Daoy (cell line): ENCODE measurements at places on chromosomes 4 and X. TPM values are rescaled to one million over a fixed set of nuclear protein-coding genes. Genes with fewer than 3 reads are reported as not detected.

DNA sequence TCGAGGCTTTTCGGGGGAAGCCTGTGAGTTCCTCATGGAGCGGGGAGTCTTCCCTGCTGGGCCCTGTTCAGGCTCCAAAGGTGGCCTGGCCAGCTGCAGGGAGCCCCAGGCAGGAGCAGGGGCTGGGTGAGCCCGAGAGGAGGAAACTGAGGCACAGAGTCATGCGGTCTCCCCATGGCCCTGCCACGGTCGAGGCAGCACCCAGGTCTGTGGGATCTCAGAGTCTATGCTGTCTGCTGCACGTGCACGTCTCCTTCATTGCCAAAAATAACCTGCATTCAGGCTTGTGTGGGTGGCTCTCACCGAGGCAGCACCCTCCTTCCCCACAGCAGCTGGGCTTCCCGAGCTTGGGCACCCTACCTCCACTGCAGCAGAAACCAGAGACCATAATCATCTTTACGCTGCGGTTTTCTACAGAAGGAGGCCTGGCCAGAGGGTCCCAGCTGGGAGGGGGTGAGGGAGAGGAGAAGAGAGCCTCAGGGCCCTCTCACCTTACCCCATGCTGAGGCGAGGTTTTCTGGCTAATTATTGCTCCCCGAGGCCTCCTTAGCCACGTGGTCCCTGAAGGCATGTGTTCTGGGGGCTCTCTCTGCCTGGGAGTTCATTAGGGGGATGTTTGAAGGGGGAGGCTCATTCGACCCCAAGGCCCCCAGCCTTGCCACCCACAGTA, 64.3 kb downstream of the CPZ start:
- DNase-seq: no peak

DNA sequence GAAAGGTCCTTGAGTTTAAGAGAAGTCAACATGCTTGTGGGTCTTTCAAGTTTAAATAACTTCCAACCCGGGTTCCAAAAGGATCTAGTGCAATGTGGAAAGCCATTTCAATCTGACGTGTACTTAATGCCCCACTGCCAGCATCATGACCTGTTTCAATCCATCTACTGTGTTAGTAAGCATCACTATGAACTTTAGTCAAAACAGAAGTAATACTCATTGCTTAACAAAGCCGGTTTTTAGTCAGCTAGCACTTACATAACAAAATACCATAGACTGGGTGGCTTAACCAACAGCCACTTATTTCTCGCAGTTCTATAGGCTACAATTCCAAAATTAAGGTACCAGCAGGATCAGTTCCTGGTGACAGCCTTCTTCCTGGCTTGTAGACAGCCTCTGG, 677.5 kb downstream of the DMD start:
- no peak for DNase-seq

GRCh38 chr4:177077095-177077971, 232.3 kb upstream of the NEIL3 start:
- DNase-seq: no peak

GRCh38 chr4:140157341-140157740, 3.4 kb upstream of the MAML3 start:
- no peak for DNase-seq

- no peak for DNase-seq
Measured at GRCh38 chr4:7784131-7784870, 155.4 kb downstream of the AFAP1 start.

DNA sequence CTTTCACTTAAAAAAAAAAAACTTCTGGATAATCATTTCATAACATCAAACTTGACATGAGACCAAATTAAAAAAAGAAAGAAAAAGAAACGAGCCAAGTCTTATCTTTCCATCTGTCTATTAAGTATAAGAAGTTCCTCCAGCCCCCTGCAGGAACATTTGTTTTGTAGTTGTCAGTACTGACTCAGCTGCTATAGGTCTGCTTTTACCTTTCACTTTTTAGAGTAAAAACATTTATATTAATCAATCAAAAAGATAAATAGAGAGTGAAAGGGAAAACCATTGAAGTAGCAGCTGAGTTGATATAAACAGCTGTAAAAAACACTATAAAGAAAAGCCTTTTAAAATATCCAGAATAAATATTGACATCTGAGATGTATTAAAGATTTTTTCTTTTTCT, 46.1 kb downstream of the CCDC158 start:
- no peak for DNase-seq

GRCh38 chr4:186624951-186625350, 69.6 kb upstream of the MTNR1A start:
- DNase-seq: no peak

DNA sequence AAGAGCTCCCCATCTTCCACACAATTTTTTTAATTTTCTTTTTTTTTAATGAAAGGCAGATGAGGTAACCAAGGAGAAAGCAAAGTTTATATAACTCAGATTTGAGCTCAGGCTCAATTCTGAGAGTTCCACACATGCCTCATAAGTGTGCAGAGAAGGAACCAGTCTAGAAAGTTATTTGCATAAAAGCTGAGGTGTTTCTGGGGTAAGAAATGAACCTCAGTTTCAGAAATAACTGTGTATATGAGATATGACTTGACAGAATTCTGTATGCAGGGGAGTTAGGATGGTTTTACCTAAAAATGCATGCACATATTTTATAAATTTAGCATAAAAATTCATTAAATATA, 51.3 kb downstream of the DTHD1 start:
- no peak for DNase-seq

DNA sequence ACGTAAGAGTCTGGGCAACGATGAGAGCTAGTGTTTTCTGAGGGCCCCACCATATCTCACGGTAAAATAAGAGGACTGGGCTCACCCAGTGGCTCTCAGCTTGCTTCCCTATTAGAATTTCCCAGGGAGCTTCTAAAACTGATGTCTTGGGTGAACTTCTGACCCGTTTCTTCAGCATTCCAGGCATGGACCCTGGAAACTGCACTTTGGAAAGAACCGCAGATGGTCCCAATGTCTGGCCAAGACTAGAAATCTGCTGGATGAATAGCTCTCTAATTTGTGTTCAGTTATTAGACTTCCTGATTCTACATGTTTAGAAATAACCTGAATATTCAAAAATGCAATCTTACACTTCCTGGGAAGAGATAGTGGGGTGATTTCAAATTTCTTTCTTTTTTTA, 127.8 kb downstream of the ANOS1 start:
- no peak for DNase-seq

DNA sequence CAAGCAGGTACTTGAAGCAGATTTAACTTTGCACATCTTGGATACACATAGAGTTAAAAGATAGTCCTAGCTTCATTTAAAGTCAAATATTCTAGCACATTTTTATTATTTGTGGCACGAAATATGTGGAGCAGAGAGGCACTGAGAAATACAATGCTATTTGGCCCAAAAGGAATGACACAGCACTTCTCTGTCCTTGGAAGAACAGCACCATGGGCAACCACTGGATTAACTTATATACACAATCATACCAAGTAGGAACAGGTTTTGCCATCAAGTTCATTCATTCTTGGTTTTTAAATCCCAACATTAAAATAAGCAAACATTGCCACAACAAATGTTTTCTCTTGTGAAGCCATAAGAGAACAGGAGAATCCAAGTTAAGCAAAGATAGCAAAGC, 924 bp upstream of the ENAM start:
- no peak for DNase-seq

- DNase-seq: no peak
Measured at GRCh38 chr4:40577588-40578253, 51.9 kb downstream of the RBM47 start.

- DNase-seq: no peak
Measured at GRCh38 chrX:123525123-123525725, 207.6 kb downstream of the THOC2 start.

- no peak for DNase-seq
Measured at GRCh38 chrX:139724626-139725025, 16.7 kb upstream of the MCF2 start.

- peak; percentile 57 for DNase-seq
Measured at GRCh38 chrX:24266996-24267395, 46.9 kb downstream of the SUPT20HL2 start.

GRCh38 chrX:1212532-1212931, at the start of gene CRLF2:
TSS of gene CRLF2 (minus strand) at chrX:1212649. CDS start at chrX:1212634, 15 bp downstream.
- DNase-seq: peak; percentile 70

DNA sequence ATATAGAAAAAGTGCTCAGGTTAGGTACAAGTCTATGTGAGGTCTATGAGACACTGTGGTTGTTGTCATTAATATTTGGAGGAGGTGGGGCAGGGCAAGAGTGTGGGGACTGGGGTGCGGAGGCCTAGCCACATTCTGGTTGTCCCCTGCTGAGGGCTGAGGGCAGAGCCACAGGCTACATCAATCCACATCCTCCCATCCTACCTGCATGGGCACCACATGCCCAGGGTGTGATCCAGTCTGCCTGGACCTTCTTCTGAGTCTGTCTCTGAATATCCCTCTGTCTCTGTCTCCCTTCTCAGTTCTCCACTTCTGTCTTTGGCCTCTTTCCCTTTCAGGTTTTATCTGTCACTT, 1.2 kb upstream of the GATA1 start:
- DNase-seq: no peak

GRCh38 chrX:134929808-134930207, 61.0 kb upstream of the SMIM10 start:
- DNase-seq: no peak

GRCh38 chr4:15489551-15489950, 19.9 kb downstream of the CC2D2A start:
- DNase-seq: no peak

DNA sequence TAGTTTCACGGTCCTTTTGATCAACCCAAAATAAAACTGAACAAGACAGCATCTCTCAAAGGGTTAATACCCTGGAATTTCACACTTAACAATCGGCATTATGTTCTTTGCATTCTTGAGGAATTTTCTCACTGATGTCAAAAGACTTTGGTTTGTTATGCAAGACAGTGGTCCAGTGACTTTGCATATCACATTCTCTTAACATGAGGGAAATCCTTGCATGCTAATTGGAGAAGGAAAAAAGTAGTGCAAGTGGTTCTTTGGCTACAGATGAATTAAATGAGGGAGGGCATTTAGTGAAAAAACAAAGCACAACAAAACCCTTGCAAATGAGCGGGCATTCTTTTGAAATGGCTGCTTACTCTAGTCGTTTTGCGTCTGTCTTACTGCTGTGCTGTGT, 105.1 kb upstream of the LIMCH1 start:
- DNase-seq: peak; percentile 61

GRCh38 chrX:81957900-81958545, 756.1 kb downstream of the SH3BGRL start:
- no peak for DNase-seq

- peak; percentile 29 for DNase-seq
Measured at GRCh38 chr4:101730291-101731117, 60.0 kb upstream of the BANK1 start.

- DNase-seq: no peak
Measured at GRCh38 chrX:14738643-14739042, 134.2 kb downstream of the FANCB start.

DNA sequence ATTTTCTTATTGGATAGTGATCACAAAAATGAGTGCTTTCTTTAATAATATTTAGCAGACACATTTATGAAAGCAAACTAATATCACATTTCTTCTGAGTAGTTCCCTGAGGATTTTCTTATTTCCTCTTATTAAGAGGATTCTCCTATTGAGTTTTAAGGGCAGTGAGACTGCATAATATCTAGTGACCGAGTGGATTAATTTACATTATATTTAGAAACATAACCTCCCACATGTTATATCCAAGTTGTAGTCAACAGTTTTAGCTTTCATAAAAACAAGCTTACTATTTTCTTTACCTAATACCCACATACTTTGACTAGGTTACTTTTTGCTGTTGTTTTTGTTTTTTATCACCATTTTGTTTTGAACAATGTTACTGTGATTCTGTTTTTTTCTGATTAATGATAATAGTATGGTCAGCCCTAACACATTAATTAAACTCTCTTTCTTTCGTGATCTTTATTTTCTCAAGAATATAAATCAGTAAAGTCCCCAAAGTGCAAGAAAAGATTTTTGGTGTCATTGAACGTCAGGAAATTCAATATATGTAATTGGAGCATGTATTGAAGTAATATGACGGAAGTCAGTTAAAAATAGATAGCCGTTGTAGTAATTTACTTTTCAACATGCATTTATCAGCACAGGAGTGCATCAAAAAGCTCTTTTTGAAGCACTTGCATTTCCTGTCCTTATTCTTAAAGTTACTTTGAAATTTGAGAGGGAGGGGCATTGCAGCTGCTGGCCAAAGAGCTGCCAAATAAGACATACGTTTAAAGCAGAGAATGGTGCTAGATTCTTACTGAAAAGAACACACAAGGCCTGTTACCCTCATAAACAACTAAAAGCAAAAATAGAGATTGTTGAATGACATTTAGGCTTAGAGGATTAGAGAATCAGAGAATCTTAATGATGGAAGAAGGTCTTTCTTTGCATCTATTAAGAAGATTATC, 25.2 kb downstream of the DDIT4L start:
- no peak for DNase-seq

- DNase-seq: no peak
Measured at GRCh38 chr4:131013226-131013625, 1917.3 kb downstream of the C4orf33 start.

DNA sequence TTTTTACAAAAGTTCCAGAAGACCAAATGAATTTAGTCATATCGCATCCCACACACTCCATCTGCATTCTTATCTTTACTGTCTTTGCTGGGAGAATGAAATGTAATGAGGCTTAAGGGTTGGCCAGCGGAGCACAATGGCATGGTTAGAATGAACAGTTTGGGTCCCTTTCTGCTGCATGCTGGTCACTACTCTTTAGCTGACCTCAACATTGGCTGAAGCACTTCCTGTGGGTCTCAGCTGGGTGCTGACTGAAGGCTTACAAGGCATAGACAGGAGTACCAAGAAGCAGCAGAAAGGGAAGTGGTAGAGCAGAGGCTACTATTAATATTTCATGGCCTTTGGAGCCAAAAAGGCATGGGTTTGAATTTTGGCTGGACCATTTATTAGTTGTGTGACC, 159.4 kb upstream of the GPC4 start:
- no peak for DNase-seq

DNA sequence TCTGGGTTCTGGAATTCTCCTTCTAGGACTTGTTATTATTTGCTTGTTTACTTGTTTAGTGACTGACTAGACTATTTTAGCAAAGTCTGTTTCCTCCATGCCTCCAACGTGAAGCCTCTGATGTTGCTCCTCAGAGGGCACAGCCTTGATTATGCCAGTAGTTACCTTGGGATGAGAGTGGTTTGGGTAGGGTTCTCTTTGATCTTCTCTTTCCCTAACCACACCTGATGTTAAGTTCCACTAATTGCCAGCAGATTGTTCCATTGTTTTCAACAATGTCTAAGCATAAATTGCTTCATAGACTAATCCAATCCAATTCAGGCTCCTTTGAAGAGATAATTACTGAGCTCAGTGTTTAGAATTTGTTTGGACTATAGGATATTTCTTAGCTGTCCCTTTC, 352.7 kb upstream of the DIPK2B start:
- DNase-seq: no peak

GRCh38 chr4:140137671-140138070, 16.3 kb downstream of the MAML3 start:
- DNase-seq: no peak

GRCh38 chr4:168739886-168740285, 243.0 kb downstream of the PALLD start:
- no peak for DNase-seq

MAGED1 gene
- total RNA-seq: 105 and 110 TPM in 2 replicates

PRICKLE3 gene
- total RNA-seq: 5.6 and 12.4 TPM in 2 replicates

CHRDL1 gene
- total RNA-seq: 0.27 and 1.5 TPM in 2 replicates

PPP4R3C gene
- 0.40 and 0.74 TPM in 2 replicates for total RNA-seq

GAR1 gene
- total RNA-seq: 5.7 and 6.4 TPM in 2 replicates

HEPH gene
- total RNA-seq: 0.09 TPM in 1 of 2 replicates, not detected in the other

TMPRSS11F gene
- total RNA-seq: 0.51 and 0.69 TPM in 2 replicates

BEND2 gene
- not detected in 2 replicates for total RNA-seq

MGAT4D gene
- not detected in 2 replicates for total RNA-seq

PLP1 gene
- 2.7 TPM in 1 of 2 replicates, not detected in the other for total RNA-seq

ETDA gene
- total RNA-seq: not detected in 2 replicates

PDGFC gene
- 34.0 and 53.0 TPM in 2 replicates for total RNA-seq

SLITRK2 gene
- total RNA-seq: not detected in 2 replicates
